ENCODE measurements at places on chromosomes 2 and 18.
A peak's percentile ranks its signal among the peaks of the same experiment; 100 is the strongest.

DNA sequence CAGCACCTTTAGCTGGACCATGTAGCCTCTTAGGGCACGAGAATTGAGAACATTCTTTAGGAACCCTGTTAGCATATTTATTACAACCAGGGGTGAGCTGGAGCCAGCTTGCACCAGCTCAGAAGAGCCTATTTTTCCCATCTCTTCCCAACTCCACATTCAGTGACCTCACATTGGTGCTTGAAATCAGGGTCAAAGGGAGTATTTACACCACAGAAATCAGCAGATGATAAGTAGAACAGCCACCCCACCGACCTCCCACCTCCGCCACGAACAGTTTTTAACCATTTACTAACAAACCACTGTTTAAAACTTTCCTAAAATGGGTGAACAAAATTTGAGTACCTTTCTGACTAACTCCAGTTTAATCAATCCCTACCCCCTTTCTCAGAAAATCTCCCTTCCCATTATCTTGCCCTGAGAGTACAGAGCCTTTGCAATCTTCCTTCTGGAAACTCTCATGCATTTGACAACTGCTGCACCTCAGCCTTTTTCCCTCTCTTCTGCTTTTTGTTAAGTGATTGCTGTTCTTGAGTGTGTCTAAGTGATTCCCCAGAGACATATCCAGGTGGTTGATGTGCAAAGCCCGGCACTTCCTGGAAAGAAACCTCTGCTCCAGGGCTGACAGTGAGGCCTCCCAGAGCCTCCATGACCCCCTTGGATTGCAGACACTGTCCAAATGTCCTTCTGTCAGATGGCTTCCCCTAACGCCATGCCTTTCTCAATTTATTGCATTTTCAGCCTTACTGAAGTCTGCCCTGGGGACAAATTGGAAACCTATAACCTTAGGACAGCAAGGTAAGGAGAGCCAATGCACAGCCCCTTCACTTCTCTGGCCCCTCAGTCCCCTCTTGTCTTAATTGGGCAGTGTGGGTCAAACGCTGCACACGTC, 389.5 kb upstream of the TNP1 start:
- no peak for DNase-seq

DNA sequence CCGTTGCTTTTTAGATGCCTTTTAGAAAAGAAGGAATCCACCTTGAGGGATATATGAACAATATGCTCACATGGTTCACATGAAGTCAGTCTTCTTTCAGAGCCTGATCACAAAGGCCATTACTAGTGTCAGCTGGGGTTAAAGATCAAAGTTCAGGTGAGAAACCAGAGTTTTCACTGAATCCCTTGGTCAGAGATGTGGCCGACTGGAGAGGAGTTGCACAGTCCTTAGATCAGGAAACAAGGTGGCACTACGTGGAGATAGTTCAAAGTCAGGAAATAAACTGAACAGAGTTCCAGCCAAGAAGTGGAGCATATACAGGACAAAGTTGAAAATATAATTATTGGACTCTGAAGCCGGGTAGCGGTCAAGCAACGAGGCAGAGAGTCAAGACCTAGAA, 54.6 kb downstream of the AAK1 start:
- DNase-seq: no peak

- DNase-seq: peak; percentile 56
Measured at GRCh38 chr2:218732761-218733158, 22.1 kb downstream of the TTLL4 start.

DNA sequence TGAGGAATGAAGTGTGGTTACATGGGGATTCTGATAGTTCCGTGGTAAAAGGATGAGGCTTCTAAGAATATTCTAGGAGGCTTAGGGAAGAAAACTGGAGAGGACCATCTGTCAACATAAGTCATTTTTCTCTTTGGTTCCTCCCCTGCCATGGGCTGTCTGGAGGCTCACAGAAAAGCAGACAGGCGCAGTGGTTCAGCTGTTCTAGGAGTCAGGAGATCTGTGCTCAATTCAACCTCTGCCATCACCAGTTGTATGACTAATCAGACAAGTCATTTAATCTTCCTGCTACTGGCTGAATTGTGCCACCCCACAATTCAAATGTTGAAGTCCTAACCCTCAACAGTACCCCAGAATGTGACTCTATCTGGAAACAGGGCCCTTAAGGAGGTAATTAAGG, 36.4 kb downstream of the ADAM17 start:
- no peak for DNase-seq

GRCh38 chr2:241842620-241843211, 16.0 kb downstream of the PDCD1 start:
- DNase-seq: peak; percentile 97

GRCh38 chr2:221153226-221153625, 418.9 kb downstream of the EPHA4 start:
- no peak for DNase-seq

GRCh38 chr2:216139884-216140283, 30.7 kb downstream of the XRCC5 start:
- DNase-seq: no peak

DNA sequence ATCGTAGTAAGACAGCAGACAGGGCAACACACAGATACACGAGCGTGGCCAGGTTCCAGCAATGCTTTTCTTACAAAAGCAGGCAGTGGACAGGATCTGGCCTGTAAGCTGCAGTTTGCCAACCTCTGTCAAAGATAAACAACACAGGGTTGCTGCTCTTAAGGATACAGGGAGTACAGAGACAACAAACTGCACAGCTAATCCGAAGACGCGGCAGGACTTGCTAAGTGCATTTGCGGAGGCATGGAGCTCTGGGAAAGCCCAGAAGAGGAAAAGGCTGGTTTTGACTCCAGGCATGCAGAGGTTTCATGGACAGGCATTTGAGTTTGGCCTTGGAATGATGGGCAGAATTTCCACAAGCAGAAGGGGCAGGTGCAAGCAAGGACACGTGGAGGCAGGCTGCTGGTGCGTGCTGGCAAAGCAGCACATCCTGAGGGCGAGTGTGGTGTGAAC, 24.4 kb downstream of the SERTAD2 start:
- DNase-seq: no peak

DNA sequence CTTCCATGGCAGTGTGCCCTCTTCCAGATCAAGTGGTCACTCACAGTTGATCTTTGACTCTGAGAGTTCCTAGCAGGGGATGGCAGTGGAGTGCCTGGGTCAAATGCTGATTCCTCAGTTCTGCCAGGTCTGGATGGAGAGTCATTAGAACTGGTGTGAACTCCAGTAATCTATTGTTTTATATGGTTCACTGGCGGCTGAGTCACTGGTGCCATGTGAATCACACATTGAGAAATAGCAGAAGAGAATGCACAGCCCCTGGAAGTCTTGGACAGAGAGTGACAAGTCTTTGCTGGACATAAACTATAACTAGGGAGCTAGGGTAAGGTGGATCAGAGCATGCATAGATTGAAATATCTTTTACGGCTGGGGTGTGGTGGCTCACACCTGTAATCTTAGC, 86.9 kb downstream of the EIF2AK3 start:
- DNase-seq: no peak

- no peak for DNase-seq
Measured at GRCh38 chr18:64180171-64180570, 31.3 kb upstream of the LINC00305 start.

- no peak for DNase-seq
Measured at GRCh38 chr2:234880551-234881211, 71.1 kb upstream of the SH3BP4 start.

GRCh38 chr2:20429528-20429927, 17.3 kb upstream of the RHOB start:
- DNase-seq: peak; percentile 85

GRCh38 chr2:196278491-196278911, 107.1 kb upstream of the STK17B start:
- DNase-seq: no peak

DNA sequence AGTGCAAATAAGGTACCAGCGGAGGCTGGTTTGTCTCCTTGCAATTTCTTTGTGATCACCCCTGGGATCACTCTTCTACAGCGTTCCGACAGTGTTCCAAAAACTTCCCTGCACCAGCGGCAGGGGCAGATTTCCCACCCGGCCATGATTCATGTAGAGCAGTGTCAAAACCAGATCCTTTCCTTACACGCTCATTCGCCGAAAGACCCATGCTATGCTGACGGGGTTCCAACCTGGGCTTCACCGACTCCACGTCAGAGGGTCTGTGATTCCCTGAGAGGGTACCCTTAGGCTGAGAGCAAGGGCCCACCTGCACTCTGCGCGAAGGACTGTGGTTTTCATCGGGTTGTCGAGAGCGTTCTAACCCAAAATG, 423 bp upstream of the TTC27 start:
- DNase-seq: peak; percentile 45

- DNase-seq: no peak
Measured at GRCh38 chr18:79476031-79476917, 80.5 kb downstream of the NFATC1 start.

DNA sequence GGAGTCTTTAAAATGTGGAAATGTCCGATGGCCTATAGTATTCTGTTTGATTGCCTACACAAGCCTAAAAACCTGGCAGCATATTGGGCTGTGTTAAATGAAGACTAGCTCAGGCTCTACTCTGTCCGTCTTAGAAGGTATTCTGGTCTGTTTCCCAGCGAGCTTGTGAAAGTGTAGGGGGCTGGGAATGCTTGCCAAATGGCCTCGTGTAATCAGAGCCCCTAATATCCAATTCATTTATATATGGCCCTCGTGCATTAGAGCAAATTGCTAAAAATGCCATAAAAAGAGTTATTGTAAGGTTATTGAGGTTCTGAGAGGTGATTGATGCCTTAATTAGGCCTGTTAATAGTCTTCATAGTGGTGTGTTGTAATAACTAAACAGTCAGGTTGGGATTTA, 1500.4 kb downstream of the DPP10 start:
- DNase-seq: no peak

GRCh38 chr2:180647621-180648020, 332.8 kb upstream of the UBE2E3 start:
- DNase-seq: no peak

GRCh38 chr2:16566701-16567100, 98.9 kb downstream of the CYRIA start:
- DNase-seq: no peak

Measured in suppressor macrophage (primary cell).